ENCODE measurements at places on chromosomes 6 and 20. TPM values are rescaled to one million over a fixed set of nuclear protein-coding genes. Genes with fewer than 3 reads are reported as not detected.

DNA sequence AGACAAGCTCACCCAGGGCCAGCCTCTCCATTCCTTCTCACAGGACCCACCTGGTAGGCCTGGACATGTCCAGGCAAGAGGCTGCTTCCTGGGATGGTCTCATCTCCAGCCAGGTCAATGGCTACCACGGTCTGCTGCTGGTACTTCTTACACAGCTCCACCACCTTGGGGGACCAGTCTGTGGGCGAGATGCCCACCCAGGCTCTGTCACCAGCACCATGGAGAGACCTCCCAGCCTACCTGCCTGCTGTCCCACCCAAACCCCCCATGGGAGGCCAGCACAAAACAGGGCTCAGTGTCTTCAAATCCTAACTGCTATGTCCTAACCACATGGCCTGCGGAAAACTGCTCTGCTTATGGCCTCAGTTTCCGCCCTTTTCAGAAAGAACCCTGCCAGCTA is 27.3 kb downstream of the ADA start:
- no peaks in the 10 kb centered on the region for H3K4me1 ChIP-seq
- no peak overlapping the region for H3K27ac ChIP-seq
- H3K27me3 ChIP-seq = no peaks in the 10 kb centered on the region
- no peak overlapping the region for H3K4me3 ChIP-seq

Gene FAXC
- 11.3 TPM for total RNA-seq

- H3K4me1 ChIP-seq = no peaks in the 10 kb centered on the region
- H3K36me3 ChIP-seq = no peaks in the 10 kb centered on the region
- no peak overlapping the region for H3K27ac ChIP-seq
- no peaks in the 10 kb centered on the region for H3K27me3 ChIP-seq
- H3K4me3 ChIP-seq = no peak overlapping the region
Observed at GRCh38 chr6:68710496-68710895, 75.4 kb downstream of the ADGRB3 start.

DNA sequence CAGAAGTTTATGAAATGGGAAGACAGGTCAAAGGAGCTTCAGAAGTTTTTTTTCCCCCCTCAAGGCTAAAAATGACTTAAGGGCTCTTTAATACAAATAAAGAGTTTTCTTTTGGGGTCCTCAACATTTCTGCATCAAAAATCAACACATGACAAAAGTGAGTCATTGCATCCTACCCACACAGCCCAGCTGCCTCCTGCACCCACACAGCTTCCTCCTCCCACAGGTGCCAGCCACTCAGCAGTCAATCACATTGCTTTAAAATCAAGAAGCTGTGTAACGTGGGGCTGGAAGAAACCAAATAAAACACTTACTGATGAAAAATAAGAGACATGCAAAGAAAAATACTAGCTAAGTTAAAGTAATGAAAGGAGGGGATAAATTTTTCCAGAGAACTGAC is 68.5 kb downstream of the MAP3K5 start:
- no peaks in the 10 kb centered on the region for H3K27me3 ChIP-seq
- no peak for DNase-seq
- H3K4me3 ChIP-seq = no peak overlapping the region
- no peaks in the 10 kb centered on the region for H3K36me3 ChIP-seq
- no peaks in the 10 kb centered on the region for H3K4me1 ChIP-seq

Gene MLN
- total RNA-seq = not detected

Measured in uterus (tissue), 4 donors.